ENCODE measurements at places on chromosomes 16 and 17.

DNA sequence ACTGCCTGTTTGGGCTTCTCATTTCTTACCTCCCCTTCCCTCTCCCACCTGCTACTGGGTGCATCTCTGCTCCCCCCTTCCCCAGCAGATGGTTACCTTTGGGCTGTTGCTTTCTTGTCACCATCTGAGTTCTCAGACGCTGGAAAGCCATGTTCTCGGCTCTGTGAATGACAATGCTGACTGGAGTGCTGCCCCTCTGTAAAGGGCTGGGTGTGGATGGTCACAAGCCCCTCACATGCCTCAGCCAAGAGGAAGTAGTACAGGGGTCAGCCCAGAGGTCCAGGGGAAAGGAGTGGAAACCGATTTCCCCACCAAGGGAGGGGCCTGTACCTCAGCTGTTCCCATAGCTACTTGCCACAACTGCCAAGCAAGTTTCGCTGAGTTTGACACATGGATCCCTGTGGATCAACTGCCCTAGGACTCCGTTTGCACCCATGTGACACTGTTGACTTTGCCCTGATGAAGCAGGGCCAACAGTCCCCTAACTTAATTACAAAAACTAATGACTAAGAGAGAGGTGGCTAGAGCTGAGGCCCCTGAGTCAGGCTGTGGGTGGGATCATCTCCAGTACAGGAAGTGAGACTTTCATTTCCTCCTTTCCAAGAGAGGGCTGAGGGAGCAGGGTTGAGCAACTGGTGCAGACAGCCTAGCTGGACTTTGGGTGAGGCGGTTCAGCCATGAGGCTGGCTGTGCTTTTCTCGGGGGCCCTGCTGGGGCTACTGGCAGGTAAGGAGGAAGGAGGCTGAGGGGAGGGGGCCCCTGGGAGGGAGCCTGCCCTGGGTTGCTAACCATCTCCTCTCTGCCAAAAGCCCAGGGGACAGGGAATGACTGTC, at the start of gene CD68:
Gene CD68, plus strand, starts transcription at position 638 of the 833 bp plus-strand sequence. Its CDS starts 40 bp downstream, at position 678.
- DNase-seq: no peak

GRCh38 chr17:29663155-29663554, 40.4 kb upstream of the CORO6 start:
- DNase-seq: no peak

- DNase-seq: no peak
These were observed 140.5 kb upstream of the HS3ST2 start for GRCh38 chr16:22673421-22673831.

DNA sequence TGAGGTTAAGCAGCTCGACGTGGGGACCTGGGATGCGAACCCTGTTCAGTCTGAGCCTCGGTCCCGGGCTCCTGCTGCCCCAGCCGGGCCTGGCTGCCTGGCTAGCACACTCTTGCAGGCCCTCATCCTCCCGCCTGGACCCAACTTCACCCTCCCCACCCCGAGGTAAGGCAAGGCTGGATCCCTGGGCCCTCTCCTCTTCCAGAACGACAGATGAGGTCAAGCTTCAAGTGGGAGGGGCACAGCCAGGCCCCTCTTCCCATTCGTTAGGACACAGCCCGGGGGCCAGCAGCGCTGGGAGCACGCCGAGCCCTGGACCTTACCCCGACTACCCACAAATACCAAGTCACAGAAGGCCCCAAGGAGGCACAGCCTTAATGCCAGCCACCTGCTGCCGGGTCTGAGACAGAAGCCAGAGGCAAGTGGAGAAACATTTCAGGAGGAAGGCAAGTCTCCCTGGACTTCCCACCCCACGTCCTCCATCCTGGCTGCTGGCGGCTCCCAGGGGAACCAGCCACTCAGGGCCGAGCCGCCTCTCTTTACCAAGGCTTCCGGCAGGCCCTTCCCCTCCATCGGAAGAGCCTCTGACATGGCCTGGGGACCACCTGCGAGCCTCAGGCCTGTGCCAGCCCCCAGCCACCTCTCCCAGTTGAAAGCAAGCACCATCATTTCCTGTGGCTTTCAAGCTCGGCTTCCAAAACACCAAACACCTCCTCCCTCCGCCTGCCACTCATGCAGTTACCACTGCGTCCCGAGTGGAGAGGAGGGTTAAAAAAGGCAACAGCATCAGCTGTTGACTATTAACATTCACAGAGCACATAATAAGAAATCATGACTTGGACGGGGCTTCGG, 59.9 kb downstream of the RPH3AL start:
- no peak for DNase-seq

DNA sequence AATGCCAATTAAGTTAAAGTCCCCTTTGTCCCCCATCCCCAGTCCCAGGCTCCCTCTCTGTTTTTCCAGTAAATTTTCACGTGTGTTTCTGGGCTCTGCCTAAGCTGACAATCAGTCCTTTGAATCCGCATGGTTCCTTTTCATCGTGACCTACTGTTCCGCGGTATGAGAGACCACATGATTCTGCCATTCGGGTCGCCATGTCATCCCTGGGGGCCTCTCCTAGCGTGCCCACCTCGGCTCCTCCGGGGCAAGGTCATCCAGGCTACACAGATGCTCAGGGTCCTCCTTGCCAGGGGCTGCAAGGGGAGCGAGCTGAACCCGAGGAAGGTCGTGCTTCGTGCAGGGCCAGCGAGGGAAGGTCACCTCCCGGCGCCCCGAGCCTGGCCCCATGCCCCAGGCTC, 157.6 kb downstream of the RAB11FIP4 start:
- no peak for DNase-seq

DNA sequence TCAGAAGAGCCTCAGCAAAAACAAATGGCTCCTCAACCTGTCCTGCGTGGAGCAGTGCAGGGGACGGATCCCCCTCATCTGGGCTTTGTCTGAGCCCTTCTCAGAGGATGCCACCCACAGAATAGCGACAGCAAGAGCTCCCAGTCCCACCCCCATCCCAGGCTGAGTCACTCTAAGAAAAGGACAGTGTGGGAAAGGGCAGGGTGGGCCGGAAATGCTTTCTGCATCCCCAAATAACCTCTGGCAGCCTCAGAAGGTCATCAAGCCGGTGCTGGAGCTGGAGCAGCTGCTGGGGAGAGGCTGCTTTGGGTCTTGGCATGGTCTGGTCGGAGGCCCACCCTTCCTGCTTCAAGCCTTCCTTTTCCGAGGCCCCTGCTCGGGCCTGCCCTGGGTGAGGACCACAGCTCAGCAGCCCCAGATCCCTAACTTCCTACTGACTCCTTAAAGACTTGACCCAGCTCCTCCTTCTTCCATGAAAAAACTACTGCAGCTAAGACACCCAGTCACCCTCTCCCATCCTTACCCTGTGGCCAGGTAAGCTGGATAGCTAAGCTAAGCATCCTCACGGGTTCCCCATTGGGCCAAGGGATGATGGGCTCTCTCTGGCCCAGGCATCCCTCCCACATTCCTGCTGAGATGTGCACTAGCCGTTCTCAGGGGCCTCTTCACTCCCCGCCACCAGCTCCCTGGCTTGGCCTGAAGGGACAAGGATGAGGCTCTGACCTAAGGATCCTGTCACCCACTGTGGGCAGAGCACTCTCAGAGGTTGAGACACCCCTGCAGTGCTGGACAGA, 8.7 kb downstream of the SLC12A4 start:
- DNase-seq: no peak

DNA sequence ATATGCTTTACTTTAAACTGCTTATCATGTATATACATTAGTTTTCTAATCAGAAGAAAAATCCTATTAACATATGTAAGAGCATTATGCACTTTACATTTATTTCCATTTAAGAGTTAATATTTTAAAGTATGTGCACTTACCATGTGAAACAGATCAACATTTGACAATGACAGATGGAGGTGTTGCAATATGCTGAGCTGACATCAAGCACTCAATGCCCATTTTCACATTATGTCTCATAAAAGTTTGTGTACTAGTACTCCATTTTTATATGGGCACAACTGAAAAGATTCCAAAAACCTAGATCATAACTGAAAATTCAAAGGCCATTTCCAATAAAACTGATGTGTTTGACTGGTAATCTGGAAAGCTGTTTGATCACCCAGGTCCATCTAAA, 420.9 kb upstream of the SOX9 start:
- DNase-seq: no peak

GRCh38 chr17:1796800-1797199, 32.9 kb downstream of the SMYD4 start:
- DNase-seq: no peak

Data from keratinocyte (primary cell).